Nucleus accumbens (tissue), 56 donors: ENCODE measurements at places on chromosomes 1 and 21.

DNA sequence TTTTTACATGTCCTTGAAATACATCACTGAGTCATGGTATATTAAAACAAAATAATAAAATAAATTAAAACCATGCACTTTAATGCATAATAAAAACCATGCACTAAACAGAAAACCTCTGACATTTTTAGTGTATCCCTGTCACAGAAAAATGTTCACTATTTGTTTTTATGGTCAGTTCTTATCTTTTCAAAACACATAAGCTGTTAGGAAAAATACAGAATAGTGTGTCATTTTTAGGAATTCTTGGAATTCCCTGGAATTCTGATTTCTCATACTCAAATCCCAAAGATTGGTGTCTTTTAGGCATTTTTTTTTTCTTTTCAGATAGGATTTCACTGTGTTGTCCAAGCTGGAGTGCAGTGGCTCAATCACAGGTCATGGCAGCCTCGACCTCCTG, 25.1 kb upstream of the TINAGL1 start:
- DNase-seq, result no peak

GRCh38 chr1:157725221-157725577, 24.6 kb upstream of the FCRL3 start:
- DNase-seq, result no peak

DNA sequence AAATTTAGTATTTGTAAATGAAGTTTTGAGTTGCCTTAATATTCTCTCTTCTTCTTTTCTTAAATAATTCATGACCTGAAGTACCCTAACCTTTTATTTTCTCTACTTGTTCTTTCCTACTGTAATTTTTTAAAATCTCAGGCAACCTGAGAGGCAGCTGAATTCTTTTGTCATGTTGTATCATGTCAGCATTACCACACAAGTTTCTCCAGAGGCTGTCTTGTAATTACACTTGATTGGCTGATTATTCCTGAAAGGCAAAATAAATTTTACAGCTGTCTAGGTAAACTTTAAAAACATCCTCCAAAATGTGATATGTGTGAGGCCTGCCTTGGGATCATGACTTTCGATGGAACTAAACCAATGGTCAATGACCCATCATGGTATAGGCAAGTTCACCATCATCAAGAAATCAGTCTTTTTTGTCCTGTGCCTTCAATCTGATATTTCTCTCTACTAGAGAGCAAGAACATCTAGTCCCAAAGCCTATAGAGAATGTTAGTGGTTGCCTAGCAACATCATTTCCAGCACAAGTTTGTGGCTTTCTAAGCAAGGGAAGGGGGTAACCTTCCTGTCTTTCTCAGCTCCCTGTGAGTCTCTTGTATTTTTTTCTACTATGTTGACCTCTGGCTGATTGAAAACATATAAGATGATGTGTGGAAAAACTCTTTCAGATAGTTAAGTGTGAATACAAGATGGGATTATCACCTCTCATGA, 115.5 kb downstream of the GABPA start:
- no peak for DNase-seq

DNA sequence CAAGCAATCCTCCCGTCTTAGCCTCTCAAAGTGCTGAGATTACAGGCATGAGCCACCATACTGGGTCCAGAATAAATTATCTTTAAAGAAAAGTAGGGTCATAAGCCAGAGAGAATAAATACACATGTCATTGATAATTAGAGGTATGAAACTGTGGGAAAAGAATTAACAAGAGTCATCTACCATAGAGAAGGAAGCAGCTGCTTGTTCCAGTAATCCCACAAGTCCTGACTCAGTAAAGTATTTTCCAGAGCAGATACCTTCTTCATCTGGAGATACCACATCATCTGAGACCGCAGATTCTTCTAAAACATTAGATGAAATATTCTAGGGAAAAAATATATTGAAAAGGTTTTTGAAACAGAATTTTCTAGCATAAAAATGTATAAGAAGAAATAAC, 55.7 kb downstream of the USP1 start:
- no peak for DNase-seq

GRCh38 chr1:71351438-71351837, 270.6 kb upstream of the ZRANB2 start:
- DNase-seq, result no peak

DNA sequence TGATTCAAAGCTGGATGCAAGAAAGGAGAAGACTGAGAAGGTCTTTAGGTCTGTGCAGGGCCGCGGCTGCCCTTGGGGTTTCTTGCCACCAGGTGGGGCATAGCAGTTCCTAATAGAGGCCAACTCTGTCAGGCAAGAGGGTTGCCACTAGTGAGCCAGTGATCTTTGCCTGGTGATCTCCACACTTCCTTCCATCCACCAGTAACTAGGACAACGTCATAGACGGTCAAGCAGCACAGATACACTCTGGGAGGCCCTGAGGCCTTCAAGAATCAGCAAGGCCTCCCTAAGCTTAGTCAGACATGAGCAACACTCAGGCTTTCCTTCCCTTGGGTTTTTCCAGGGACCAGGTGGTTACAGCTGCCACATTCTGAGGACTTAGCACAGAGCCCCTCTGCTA, 32.9 kb upstream of the ATP2B4 start:
- DNase-seq, result no peak

- DNase-seq, result no peak
Measured at GRCh38 chr1:45003741-45004140, 7.4 kb downstream of the HECTD3 start.

- DNase-seq, result no peak
Measured at GRCh38 chr1:188761226-188761625, 1716.4 kb downstream of the BRINP3 start.

GRCh38 chr1:221164951-221165838, 286.0 kb downstream of the HLX start:
- DNase-seq, result no peak

GRCh38 chr1:67390041-67390887, 39.9 kb downstream of the SERBP1 start:
- no peak for DNase-seq

DNA sequence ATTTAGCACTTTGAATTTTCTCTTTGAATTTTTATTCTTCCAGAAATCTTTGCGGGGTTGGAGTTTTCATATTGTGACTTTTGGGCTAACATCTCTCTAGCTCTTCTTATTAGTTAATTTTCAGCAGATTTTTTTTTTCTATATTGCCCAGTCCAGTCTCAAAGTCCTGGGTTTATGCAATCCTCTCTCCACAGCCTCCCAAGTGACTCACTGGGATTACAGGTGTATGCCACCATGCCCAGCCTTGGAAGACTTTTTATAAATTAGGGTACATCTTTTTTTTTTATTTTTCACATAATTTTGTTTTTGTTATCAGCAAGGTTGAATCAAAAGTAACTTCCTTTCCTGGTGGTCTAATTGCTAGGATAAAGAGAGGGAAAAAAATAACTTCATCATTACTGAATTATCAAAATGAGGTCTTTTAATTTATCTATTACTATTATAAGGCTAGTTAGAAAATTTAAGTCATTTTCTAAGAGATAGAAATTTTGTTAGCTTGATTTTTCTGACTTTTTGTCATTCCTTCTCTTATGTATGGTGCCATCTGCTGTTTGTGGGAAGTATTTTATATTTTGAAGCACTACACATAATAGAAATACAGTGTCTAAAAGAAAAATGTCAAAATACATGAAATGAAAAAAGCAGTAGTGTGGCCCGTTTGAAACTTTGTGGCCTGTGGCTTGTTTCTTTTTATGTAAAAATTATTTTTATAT, 273.4 kb upstream of the CACYBP start:
- DNase-seq, result no peak

GRCh38 chr21:32993894-32994293, 31.8 kb upstream of the OLIG2 start:
- no peak for DNase-seq

DNA sequence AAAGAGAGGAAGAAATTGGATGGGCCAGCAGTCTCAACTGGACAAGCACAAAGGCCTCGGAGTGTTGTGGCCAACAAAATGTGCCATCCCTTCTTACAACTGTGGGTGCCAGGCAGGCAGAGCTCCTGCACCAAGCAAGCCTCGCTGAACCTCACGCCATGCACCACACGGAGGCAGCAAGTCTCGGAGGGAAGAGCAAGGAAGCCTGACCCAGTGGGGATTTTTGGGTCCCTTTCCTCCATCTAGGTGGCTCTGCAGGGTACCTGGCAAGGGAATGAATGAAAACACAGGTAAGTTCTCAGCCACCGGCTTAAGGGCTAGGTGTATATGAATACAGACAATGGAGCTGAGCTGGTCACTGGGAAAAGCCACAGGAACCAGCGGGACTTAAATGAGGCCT, 40.8 kb downstream of the HSD3B1 start:
- DNase-seq, result no peak

DNA sequence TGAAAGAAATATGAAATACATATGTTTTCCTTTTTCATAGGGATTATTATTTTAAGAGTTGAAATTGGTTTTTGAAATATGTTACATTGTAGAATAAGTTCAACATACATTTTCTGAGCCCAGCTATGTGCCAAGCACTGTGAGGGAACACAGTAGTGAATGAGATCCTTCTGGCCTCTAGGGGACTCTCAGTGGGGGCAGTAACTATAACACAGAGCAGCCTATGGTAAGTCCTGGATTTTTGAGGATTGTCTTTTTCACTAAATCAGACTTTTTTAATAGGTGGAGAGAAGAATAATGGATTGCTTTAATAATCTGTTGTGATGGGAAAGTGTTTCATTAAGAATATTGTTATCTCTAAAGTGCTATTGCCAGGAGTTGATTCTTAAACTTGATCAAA, 2.4 kb downstream of the DNAJC6 start:
- no peak for DNase-seq

DNA sequence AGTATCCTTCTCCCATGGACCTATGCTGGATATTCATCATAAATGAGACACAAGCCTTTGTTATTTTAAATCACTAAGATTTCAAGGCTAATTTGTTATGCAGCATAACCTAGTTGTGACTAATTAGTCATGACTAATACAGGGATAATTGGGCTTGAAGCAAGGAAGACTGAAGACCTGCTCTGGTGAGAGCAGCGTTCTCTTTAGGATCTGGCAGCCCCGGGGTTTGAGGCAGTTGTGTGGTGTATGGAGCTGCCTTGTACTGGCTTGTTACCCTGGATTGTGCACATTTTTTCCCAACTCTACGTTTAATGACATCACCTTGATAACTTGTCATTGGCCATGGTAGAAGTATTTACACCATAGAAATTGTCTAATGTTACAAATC, 25.7 kb upstream of the SPAG17 start:
- DNase-seq, result no peak

GRCh38 chr1:220527908-220528678, at the start of gene MARK1:
TSS of gene MARK1 (plus strand) at chr1:220528136. CDS start at chr1:220528823, 687 bp downstream.
- peak; percentile 61 for DNase-seq

GRCh38 chr1:207866471-207867135, 44.3 kb downstream of the CD34 start:
- peak; percentile 47 for DNase-seq

DNA sequence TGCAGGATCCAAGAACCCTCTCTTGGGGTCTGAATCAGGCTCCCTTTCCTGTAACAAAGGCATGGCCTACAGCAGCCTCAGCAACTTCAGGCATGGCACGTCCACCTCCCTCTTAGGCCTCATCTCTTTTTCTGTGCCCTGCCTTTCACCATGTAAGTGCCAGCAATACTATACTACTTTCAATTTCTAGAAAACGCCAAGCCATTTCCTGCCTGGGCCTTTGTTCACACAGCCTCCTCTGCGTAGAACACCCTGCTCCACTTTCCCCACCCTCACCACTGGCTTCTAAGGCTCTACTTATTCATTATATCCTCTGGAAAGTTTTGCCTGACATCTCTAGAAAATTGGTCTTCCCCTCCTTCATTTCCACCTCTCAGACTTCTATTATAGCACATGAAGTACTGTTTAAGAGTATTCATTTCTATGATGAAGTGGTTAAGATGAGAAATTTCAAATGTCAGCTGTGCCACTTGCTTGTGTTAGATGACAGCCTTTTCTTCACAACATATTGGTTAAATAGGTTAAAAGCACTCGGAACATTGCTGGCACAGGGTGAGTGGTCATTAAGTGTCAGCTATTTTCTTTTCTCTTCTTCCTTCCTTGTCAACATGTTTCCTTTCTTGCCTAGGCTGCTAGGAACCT, 41.6 kb upstream of the VWA5B1 start:
- no peak for DNase-seq

GRCh38 chr1:107683683-107684082, 281.3 kb downstream of the VAV3 start:
- no peak for DNase-seq

DNA sequence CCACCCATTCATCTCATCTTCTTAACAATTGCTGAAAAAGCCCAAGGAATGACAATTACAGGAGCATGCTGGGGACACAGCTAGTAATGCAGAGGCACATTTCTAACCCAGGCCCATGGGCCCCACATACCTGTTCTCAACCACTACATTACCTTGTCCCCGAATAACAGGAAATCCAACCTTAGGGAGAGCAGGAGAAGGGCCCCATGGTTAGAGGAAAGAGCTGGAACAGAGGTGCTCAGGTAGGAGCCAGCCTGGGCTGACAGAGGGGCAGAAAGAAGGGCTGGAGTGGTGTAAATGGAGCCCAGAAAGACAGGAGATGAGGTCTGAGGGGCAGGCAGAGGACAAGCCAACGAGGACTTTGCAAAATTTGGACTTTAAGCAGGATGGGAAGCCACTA, 11.4 kb upstream of the S100A8 start:
- DNase-seq, result no peak

DNA sequence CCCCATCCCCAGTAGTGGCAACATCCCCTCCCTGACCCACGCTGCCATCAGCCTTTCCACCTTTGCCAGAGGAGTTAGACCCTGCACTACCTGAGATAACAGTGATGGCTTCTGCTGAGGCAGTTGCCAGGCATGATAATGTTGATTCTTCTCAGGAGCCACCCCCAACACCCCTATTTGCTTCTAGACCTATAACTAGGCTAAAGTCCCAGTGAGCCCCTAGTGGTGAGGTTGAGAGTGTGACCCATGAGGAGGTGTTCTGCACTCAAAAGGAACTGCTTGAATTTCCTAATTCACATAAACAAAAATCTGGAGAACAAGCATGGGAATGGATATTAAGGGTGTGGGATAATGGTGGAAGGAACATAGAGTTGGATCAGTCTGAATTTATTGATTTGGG, 159.6 kb upstream of the COL11A1 start:
- no peak for DNase-seq

- DNase-seq, result no peak
Measured at GRCh38 chr1:236020359-236021219, 44.3 kb downstream of the NID1 start.

- DNase-seq, result no peak
Measured at GRCh38 chr1:116680752-116681151, 13.2 kb upstream of the IGSF3 start.

- DNase-seq, result no peak
Measured at GRCh38 chr1:68271596-68271995, 39.3 kb upstream of the WLS start.

DNA sequence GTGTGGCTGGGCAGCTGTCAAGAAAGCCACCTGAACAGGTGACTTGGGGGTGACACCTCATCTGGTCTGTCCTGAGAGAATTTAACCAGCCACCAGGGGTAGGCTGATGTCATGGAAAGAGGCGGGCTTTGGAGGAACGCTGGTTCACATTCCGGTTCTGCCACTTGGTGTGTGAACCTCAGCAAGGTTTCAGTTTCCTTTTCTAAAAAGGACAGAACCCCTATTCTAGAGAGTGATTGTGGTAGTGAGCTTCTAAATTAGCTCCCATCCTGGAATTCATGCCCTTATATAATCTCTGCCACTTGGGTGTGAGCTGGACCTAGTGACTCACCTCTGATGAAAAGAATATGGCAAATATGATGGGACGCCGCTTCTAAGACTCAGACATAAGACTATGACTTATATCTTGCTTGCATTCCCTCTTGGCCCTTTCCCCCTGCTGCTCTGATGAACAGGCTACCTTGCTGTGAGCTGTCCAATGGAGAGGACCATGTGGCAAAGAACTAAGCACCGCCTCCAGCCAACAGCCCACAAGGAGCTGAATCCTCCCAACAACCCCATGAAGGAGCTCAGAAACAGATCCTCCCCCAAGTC, 332.1 kb downstream of the RRAGC start:
- DNase-seq, result no peak
